ENCODE measurements at places on chromosomes 2 and 18.

- DNase-seq, result no peak
These were observed 131.5 kb upstream of the SMAD2 start for GRCh38 chr18:48061781-48062570.

- no peak for DNase-seq
These were observed 205.0 kb downstream of the RAD51AP2 start for GRCh38 chr2:17313261-17313660.

DNA sequence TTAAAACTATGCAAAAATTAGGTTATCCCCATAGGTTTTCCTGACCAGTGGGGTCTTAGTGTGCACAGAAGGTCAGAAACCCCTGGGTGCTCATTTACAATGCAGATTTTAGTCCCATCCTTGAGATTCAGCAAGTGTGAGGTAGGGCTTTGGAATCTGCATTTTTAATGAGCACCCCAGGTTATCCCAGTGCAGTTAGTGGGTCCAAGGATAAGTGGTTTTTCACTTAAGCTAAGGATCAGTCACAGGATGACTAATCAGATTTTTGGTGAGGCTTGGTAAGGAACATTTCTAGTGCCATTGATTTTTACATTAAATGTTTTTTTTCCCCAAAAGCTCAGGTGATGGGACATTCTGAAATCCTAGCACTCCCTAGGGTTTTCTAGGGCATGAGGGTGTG lies 50.7 kb upstream of the MGAT5 start:
- DNase-seq, result no peak

GRCh38 chr2:214077727-214078126 lies 333.1 kb upstream of the VWC2L start:
- no peak for DNase-seq

- no peak for DNase-seq
These were observed 122.9 kb upstream of the COPS8 start for GRCh38 chr2:236962816-236963215.

GRCh38 chr18:43571078-43571689 lies 293.9 kb upstream of the SYT4 start:
- peak; percentile 8 for DNase-seq

- no peak for DNase-seq
These were observed 123.0 kb upstream of the PKDCC start for GRCh38 chr2:41924709-41925408.

DNA sequence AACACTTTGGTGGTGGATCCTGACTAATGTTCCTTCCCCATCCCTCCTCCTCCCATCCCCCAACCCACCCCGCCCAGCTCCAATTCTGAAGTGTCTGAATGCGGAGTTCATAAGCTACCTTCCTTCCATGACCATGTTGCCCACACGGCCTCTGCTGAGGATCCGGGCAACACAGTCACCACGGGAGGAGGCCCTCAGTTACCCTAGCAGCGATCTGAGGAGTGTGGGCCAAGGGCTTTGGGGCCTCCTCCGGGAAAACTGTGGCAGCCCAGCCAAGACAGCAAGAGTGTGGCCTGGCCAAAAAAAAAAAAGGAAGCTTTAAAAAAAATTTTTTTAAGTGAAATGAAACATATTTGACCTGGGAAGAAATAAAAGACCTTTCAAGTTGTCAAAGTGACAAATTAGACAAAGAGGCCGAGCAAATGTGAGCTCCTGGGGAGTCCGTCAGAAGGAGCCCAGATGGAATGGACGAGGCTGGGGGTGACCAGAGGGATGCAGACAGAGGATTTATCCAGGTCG lies 169.0 kb upstream of the PKDCC start:
- no peak for DNase-seq

DNA sequence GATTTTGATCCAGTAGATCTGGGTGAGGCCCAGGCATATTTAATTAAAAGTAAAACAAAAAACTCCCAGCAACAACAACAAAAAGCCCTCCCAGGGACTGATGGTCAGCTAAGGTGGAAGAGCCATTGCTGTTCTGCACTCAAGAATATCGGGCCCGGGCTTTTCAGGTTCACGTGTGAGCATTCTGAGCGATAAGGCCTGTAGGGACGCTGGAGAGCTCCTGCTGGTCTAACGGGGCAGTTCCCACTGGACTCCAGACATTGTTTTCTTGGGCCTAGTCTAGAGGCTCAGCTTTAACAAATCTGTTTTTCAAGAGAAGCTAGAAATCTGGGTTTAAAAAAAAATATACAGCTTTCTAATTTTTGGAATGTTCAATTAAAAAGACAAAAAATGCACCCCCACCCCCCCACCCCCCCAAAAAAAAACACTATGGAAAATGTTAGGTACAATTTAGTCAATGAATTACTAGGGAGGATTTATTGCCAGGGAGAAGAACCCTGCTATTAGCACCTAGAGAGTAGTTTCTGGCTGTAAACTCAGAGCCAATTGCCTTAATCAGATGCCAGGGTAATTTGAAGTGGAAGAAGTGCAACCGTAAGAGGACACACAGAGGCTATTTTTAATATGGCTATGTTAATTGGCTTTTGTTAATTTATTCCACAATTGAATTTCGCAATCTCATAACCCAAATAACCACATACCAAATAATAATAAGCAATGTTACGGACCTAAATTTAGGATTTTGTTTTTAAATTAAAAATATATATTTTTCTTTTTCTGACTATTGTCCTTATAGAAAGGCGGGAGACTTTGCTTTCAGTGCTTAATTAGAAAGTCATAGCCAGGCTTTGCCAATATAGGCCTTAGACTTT lies 78.9 kb downstream of the MAP4K4 start:
- DNase-seq, result no peak

DNA sequence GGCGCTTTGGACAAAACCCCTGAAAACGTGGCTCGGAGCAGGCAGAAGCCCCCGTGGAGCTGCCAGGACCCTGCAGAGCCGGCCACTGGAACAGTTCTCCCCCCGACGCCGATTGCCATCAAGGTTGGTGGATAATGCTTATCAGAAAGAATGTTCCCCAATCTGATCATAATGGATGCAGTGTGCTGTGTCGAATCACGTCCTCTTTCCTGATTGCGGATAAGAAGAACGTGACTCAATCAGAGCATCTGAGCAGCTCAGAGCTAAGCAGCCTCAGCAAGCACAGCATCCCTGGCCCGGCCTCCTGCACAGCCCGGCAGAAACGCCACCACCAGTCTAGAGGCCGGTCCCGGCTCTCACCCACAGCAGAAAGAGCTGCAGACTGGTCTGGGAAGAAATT lies 488.0 kb downstream of the EIPR1 start:
- DNase-seq, result no peak

DNA sequence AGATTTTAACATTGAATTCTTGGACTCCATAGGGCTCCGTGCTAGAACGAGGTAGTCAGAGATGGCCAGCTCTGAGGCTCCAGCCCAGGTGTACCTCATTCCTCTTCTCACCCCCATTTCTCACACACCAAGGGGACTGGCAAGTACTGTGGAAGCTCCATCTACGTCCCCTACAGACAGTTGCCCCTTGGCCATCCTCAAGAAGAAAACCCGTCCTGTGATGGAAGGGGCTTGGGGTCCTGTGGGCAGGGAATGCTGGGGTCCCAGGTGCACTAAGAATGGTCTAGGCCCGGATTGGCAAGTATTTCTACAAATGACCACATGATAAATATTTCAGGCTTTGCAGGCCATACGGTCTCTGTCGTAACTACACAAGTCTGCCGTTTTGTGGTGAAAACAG lies 110.3 kb downstream of the PDCL3 start:
- DNase-seq, result no peak

GRCh38 chr2:53202063-53202462 lies 565.5 kb upstream of the CHAC2 start:
- peak; percentile 30 for DNase-seq

DNA sequence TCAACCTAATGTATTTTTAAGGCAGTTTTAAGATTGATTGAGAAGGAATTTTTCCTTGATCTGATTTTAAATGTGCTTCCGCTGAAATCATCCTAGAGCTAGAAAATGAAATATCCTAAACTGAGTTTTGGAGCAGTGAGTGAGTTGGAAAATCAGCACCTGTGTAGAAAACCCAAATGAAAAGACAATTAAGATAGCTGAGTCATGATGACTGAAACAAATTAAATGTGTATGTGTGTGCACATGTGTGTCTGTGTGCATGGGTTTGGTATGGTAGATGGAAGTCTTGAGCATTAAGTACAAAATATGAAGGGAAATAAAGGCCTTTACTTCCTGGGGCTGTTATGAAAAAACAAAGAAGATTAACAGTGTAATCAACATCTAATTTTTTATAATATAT lies 394.6 kb upstream of the MAP2 start:
- DNase-seq, result no peak

DNA sequence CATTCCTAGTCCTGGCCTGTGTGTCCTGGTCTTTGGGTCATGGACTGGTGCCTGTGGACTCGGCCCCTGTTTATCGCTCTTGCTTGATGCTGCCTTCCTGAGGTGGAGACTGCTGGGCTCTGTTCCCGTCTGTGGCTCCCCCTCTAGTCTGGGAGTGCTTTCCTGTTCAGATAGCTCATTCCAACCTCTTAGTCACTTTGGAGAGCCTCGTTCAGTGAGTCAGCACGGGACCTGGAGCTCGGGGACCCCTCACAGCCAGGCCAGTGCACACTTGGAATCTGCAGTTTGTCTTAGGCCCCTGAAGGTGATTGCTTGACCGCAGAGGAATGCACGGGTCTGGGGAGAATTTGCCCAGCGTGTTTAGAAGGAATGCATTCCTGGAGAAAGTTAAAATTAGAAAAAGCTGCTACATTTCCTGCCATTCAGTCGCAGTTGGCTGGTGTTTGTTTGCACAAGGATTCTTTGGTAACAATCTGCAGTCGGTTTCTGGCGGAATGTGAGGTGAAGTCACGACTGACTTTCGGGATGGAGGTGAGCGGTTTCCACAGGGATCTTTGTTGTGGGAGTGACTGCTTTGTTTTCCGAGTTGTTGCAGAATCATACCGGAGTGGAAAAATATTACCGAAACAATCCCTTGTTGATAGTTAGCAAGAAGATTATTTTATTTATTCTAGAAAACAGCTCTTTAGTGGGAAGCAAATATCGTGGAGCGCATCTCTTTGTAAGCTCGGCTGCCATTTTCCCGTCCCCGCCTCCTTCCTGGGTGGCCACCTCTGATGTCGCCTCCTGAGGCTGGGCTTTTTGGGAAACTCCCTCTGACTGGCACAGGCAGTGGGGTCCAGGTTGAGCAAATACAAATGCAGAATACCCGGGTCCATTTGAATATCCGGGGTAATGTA lies 29.6 kb downstream of the SH3BP4 start:
- peak; percentile 98 for DNase-seq

GRCh38 chr2:169108099-169108884 lies 38.9 kb downstream of the DHRS9 start:
- no peak for DNase-seq

GRCh38 chr2:226898897-226899296 lies 63.0 kb downstream of the RHBDD1 start:
- DNase-seq, result no peak

DNA sequence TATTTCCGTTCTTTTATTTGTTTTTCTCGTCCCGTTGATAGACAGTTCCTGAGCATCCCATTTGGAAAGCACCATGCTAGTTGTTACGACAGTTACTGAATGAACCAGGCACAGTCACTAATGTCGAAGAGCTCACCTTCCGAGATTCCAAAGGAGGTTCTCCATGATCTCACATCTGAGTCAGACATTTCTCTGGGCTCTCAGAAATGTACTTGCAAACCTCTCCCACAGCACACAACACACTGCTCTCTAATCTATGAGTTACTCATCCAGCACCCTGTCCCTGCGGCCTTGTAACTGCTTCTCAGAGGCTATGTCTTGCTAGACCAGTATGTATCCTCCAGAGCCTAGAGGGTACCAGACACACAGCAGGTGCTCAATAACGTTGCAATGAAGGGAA lies 174.7 kb downstream of the DNER start:
- DNase-seq, result no peak

GRCh38 chr2:42053791-42054701 lies 6.2 kb downstream of the PKDCC start:
- DNase-seq, result no peak

DNA sequence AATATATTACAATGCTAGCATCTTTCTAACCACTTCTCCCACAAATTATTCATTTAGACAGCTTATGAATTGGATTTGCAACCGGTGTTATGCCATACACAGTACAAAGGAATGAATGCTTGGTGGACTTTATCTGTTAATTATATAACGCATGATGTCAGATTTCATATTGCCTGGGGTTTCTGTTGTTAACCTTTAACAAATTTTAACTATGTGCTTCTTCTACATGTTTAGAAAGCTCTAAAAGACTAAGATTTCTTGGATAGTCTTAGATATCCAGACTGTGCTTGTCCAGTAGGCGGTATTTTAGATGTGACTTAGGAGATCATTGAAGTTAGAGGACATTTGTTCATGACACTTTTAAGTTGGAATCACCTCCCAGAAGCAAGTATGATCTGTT lies 976.3 kb downstream of the TMEM182 start:
- no peak for DNase-seq

GRCh38 chr2:108412995-108413710 lies 35.4 kb downstream of the SULT1C4 start:
- peak; percentile 59 for DNase-seq

DNA sequence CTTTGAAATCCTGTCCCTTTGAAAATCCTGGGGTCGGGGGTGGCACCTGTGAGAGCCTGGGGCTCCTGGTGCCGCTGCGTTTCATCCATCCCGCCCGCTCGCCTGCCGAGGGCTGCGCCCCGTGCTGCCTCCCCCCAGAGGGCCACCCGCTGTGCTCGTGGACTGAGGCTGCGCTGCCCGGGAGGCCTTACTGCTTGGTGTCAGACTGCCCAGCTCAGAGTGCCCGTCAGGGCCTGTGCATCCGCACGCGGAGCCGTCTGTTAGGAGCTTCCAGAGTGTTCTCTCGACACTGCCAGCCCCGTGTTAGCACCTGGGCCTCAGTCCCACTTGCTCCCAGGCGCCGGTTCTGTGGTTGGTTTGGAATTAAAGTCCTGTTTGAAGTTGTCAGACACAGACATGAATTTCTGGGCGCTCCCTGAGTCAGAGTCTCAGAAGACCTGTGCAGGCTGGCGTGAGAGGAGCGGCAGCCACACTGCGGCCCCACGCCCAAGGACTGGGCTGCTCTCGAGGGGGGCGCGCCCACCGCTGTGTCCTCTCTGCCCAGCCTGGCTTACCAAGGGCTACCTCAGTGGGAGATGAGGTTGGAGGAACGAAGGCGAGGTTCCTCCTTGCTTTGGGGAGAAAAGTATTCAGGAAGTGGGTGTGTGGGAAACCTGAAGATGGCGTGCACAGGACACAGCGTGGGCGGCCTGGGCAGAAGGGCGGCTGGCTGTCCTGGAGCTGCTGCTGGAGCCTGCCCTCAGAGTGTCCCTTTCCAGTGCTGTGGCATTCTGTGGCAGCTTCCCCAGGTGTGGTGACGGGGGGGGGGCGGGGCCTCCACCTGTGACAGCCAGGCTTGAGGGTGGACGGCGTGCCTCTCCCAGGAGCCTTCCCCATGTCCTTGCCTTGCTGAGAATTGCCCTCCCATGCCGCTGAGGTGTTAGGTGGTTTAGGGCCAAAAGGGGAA lies 14.1 kb downstream of the DTYMK start:
- DNase-seq, result no peak

GRCh38 chr2:118786746-118787145 lies 60.7 kb downstream of the EN1 start:
- DNase-seq, result no peak

DNA sequence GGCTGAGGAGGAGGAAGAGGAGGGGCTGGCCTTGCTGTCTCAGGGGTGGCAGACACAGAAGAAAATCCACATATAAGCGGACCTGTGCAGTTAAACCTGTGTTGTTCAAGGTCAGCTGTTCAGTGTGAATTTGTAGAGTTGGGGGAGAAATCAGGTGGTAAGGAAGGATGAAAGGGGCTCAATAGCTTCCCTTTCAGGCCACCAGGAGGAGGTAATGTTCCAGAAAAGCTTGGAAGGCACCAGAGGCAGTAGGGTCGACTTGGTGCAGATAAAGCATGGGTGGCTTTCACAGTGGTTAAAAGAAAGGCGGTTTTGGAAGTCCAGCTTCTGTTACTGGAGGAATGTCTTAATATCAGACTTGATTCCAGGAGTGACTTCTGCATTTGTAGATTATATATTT lies 167.4 kb downstream of the THSD7B start:
- no peak for DNase-seq

Measured in amniotic stem cell (primary cell).